ENCODE measurements at places on chromosomes 13 and 19. TPM values are rescaled to one million over a fixed set of nuclear protein-coding genes. Genes with fewer than 3 reads are reported as not detected.

Gene HRC
- 15.6 TPM for total RNA-seq

Gene C19orf67
- 2.1 TPM for total RNA-seq

Gene SIGLEC8
- 0.49 TPM for total RNA-seq

Gene CPAMD8
- 1.5 TPM for total RNA-seq

Gene IGSF23
- total RNA-seq, result not detected

Gene SYNGR4
- total RNA-seq, result not detected

Gene C2CD4C
- not detected for total RNA-seq

Gene ATXN8OS
- not detected for total RNA-seq

Gene SLC17A7
- total RNA-seq, result 9.2 TPM

Gene MCF2L
- 0.18 TPM for total RNA-seq

Gene SSC5D
- total RNA-seq, result 0.71 TPM

DNA sequence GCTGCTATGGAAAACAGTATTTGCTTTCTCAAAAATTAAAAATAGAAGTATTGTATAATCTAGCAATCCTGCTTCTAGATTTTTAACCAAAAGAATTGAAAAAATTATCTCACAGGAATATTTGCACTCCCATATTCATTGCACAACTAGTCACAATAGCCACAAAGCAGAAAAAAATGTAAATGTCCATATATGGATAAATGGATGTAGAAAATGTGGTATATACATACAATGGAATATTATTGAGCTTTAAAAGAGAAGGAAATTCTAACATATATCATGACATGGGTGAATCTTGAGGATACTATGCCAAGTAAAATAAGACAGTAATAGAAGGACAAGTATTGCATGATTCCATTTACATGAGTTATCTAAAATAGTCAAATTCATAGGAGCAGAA lies 2753.0 kb downstream of the PCDH9 start:
- DNase-seq, result no peak

DNA sequence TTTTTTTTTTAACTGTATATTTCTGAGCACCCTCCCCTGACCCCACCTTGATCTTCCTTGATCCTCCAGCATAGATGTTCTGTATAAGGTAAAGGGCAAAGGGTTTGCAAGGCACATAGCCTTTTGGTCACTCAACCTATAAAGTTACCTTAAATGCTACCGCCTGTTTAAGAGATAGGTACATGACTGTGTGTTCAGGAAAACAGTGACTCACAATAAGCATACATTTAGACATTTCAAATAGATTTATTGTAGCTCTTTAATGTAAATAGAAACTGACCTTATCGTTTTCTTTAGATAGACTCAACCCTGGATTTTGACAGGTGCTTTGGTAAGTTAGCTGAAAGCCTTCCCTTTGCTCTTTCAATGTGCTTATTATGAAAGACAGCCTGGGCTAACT lies 15.2 kb upstream of the SLC10A2 start:
- DNase-seq, result no peak

DNA sequence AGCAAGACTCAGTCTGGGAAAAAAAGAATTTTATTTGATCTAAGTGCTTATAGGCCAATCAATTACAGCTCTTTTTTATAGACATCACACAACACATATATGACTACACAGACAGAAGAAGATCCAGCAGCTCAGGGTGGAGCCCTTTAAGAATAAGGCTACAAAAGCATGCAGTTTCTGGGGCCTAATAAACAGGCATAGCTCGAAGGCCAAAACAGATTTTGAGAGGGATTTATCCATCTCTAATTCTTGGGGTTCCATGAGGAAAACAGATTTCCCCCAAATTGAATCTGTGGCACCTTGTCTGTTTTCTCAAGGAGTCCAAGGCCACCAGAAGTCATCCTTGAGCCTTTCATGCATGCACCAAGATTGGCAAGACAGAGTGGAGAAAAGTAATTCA lies 3.9 kb upstream of the ZNF550 start:
- DNase-seq, result no peak

DNA sequence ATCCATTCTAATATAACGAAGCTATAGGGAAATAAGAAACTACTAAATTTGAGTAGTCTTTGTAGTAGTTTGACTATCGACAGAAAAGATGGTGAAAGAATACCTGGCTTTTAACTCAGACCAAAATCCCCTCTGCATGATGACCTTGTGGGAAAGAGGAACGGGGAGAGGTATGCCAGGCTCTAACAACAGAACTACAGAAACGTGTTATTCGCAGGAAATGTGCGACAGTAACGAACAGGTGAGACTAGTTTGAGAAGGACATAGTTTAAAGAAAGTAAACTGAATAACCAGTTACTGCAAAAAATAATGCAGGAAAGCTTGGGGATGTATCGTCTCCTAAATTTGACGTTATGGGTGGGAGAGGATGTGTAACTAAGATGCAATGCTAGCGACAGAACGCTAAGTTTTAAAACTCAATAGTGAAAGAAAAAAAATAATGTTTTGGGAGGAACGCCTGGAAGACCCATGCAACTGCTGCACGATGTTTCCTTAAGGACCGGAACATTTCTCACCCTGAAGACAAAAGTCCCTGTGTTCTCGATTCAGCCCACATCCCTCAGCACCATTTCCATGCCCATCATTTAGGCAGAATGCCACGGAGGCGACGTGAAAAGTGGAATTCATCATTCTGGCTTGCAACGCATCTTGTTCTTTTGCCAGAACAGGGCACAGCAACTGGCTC lies 1.6 kb upstream of the RAP2A start:
- no peak for DNase-seq

- DNase-seq, result no peak
Observed at GRCh38 chr19:16125737-16126495, 14.2 kb downstream of the RAB8A start.

DNA sequence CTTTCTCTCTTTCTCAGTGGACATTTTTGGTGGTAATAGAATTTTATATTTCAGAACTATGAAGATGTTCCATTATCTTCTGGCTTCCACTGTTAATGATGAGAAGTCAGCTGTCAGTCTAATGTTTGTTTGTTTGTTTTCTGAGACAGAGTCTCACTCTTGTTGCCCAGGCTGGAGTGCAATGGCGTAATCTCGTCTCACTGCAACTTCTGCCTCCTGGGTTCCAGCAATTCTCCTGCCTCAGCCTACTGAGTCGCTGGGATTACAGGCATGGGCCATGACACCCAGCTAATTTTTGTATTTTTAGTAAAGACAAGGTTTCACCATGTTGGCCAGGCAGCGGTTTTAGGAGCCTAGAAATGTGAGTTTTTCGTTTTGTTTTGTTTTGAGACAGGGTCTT lies 4.7 kb downstream of the ZNF317 start:
- no peak for DNase-seq

DNA sequence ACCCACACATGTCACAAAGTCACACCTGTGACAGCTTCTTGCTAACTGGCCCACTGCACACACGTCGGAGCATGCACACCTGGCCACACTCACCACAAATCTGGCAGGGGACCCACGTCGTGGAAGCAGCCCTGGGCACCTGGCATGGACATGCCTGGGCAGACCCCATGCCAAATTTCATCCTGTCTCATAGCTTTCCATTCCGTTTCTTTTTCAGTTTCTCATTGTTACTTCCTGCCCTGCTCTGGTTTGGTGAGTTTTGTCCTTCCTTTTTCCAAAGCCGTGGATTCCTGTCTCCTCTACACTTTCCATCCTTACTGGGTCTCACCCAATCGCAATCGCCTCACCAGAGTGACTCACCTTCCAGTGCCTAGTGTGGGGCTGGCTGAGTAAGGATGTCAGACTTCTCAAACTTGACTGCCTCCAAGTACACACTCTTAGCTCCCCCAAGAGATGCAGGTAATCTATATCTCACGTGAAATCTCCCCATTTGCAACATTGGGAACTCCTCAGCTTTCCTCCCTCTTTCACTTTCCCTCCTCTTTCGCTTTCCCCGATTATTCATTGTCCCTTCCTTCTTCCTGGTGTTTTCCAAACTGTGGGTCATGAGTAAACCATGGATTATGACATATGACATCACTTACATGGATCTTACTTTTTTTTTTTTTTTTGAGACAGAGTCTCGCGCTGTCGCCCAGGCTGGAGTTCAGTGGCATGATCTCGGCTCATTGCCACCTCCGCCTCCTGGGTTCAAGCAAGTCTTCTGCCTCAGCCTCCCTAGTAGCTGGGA lies 1.6 kb upstream of the BBC3 start:
- DNase-seq, result no peak

DNA sequence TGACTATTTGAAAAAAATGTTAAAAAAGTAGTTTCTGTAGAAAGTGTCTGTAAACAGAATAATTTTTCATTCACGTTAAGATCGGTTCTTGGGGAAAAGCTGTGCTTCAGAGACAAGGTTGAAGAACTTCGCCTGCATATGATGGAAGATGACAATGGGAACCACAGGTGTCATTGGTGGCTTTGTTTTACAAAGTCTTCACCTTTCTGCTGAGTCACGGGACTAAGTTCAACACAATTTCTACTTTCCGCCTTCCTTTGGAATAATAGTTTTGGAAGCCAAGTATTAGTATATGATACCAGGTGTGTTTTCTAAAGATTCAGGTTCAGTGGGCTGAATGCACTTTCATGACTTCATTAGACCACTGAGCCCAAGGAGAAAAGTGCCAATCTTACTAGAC lies 155.6 kb upstream of the RNF113B start:
- no peak for DNase-seq

GRCh38 chr13:89465366-89465765 lies 1794.2 kb downstream of the SLITRK5 start:
- no peak for DNase-seq

GRCh38 chr19:55373306-55373992 lies 3.2 kb upstream of the TMEM190 start:
- DNase-seq, result no peak

- DNase-seq, result no peak
Observed at GRCh38 chr13:102999499-102999898, 66.7 kb downstream of the SLC10A2 start.

GRCh38 chr13:32059511-32059984 lies 28.0 kb downstream of the FRY start:
- no peak for DNase-seq

DNA sequence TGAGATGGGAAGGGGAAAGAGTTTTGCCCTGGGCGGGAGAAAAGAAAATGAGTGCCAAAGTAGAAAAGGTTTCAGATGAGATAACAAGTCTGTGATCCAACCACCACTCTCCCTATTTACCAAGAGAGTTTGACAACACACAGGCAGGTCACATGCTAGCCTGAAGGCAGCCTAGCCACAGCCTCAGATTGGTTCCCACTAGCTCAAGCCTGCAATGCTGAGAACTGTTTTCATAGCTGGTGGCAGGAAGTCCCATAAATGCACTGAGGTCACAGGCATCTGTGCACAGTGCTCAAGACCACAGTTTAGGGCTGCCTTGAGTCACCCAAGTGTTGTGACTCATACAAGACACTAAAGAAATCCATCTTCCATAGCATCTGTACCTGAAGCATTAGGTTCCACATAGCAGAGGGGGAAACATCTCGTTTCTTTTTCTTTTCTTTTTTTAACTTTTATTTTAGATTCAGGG lies 18.5 kb upstream of the POP4 start:
- DNase-seq, result no peak

GRCh38 chr13:106796280-106797047 lies 228.5 kb upstream of the ARGLU1 start:
- no peak for DNase-seq

GRCh38 chr13:23945612-23946011 lies 48.3 kb upstream of the C1QTNF9B start:
- no peak for DNase-seq

GRCh38 chr13:55572862-55573261 lies 1567.9 kb upstream of the PRR20A start:
- no peak for DNase-seq

- no peak for DNase-seq
Observed at GRCh38 chr19:39917561-39918182, 16.8 kb downstream of the FCGBP start.

GRCh38 chr13:40228496-40228895 lies 437.9 kb downstream of the FOXO1 start:
- DNase-seq, result no peak

- DNase-seq, result no peak
Observed at GRCh38 chr13:73358606-73359095, 299.8 kb downstream of the KLF5 start.

- DNase-seq, result no peak
Observed at GRCh38 chr13:47126432-47126831, 229.6 kb upstream of the HTR2A start.

- no peak for DNase-seq
Observed at GRCh38 chr13:82627183-82627582, 1255.1 kb downstream of the SLITRK1 start.

GRCh38 chr13:22748866-22749577 lies 431.8 kb upstream of the SGCG start:
- no peak for DNase-seq

DNA sequence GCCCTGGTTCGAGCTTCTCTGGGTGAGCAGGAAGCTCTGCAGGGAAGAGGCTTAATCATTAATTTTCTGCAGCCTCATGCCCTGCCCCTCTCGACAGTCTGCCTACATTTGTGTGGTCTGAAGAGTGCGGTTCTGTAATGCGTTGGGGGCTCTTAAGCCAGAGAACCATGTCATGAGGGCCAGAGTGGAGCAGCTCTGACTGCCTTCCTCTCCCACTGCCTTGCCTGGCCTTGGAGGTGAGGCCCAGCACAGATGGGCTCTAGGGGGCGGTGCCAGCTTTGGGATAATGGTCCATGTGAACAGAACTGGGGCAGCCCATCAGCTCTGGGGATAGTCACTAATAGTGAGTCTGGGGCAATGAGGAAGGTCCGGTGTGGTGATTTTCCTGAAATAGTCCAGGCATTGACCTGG lies 5.7 kb downstream of the FGF9 start:
- no peak for DNase-seq

DNA sequence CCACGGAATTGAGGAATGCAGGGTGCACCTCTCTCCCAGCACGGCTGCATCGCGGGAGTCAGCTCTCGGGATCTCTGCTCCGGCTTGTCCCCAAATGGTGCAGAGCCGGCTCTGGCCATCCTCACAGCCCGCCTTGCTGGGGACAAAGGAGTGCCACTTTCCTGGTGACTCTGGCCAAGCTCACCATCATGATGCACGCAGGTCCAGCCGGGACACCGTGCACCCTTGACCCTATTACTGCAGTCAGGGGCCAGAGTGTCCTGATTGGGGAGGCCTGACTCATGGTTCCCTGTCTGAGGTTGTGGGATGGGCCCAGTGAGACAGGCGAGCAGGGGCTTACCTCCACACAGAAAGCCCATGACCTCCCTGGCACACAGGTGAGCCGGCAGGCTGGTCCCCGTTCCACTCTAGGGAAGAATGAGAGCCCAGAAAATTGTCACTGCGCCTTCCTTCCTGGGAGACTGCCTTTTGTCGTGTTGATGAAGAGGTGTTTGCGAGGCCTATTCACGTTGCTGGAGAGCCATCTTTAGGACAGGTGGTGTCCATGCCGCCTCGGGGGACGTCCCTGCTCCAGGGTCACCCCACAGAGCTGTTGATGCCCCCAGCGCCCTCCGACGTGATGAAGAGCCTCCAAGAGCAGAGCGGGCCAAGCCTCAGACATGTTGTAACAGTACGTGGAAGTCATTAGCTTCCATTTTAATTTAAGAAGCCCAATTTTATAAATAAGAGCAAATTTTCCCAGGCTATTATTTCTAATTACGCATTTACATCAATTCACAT lies 18.5 kb upstream of the VSTM2B start:
- no peak for DNase-seq

- DNase-seq, result no peak
Observed at GRCh38 chr13:80962855-80963254, 621.9 kb upstream of the SPRY2 start.
